ENCODE measurements at places on chromosomes 1 and 21.

DNA sequence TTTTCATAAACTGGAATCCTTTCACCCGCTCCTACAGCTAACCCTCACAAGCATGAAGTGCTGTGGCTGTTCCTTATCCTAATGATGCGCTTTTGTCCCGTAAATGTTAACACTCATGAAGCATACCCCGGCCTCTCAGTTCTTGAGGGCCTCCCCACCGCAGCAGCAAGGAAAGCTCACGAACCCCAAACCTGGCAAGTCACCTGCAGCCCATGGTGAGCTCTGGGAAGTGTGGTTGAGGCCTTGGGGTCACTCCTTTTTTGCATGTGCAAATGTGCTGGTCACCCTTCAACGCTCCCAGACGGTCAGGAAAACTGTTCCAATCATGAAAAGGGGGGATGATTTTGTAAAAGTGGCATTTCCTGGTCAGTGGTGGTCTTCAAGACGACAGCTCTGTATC is 124.6 kb downstream of the PRDM2 start:
- no peak for DNase-seq

GRCh38 chr1:35691080-35691479 is 27.6 kb downstream of the C1orf216 start:
- DNase-seq, result no peak

GRCh38 chr1:162003061-162003829 is 20.4 kb downstream of the OLFML2B start:
- peak; percentile 95 for DNase-seq

DNA sequence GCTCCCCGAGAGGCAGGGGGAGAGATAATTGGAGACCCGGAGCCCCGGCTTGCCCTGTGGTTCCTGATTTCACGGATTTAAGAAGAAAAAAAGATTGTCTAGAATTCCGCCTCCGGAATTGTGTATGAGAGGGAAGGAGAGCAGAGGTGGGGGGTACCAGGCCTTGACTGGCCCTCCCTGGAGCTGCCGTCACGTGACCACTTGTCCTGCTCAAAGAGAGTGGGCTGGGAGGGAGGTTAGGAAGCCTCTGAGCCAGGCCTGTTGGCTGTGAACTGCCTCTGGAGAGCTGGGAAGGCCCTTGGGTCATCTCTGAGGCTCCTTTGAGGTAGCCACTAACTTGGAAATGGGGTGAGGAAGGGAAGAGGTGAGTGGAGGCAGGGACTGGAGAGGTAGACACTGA is 106.5 kb downstream of the GRIK3 start:
- no peak for DNase-seq

- DNase-seq, result peak; percentile 40
Measured at GRCh38 chr1:78447086-78447485, 43.7 kb upstream of the PTGFR start.

GRCh38 chr1:166902279-166902678 is 26.2 kb upstream of the TADA1 start:
- DNase-seq, result peak; percentile 49

DNA sequence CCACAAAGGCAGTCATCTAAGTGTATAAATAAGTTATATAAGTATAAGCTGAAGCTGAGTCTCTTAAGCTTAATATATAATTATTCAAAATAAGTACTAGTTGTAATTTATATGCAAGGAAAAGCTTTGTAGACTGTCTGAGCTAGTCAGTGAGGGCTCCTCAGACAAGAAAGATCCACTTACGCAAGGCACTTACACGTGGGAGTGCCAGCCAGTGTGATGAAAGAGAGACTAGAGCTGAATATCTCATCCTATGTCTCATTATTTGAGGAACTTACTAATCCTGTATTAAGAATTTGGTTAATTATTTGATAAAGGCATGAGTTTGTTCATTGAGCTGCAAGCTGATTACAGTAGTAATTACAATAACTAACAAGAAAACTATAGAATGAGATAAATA is 146.9 kb downstream of the PDE4B start:
- DNase-seq, result peak; percentile 74
